Mesothelial cell of epicardium (in vitro differentiated cells): ENCODE measurements at places on chromosomes 16 and 17.

DNA sequence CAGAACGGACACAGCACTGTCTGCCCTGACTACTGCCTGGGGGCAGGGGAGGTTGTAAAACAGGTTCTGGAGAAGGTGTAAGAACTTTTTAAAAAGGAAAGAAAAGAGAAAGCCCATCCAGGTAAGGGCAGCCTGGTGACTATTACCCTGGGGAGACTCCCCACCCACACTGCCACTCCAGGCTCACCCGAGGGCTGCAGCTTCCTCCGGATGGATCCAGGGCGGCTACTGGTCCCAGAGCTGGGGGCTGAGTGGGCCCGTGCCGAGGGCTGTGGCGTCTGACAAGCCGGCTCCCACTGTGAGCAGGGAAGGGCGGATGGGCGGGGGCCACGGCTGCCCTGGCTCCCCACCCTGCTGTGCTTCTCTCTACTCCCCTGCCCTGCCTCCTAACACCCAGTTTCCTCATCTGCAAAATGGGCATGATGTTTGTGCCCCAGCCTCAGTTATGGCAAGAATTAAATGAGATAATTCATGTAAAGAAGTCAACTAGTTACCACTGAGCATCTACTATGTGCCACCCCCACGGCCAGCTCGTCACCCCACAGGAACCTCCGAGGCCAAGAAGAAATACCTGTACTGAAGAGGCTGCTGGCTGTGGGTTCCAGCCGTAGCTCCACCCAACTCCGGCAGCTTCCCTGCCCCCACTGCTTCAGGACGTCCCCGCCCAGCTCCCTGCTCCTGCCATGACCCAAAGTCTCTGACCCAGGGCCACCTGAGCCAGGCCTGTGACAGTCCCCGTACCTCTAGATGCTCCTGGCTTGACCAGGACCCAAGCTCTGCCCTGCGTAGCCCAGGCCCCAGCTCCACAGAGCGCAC lies 24.2 kb downstream of the KATNB1 start:
- DNase-seq: peak; percentile 62

- DNase-seq: no peak
Observed at GRCh38 chr16:23996258-23996955, 160.6 kb downstream of the PRKCB start.

DNA sequence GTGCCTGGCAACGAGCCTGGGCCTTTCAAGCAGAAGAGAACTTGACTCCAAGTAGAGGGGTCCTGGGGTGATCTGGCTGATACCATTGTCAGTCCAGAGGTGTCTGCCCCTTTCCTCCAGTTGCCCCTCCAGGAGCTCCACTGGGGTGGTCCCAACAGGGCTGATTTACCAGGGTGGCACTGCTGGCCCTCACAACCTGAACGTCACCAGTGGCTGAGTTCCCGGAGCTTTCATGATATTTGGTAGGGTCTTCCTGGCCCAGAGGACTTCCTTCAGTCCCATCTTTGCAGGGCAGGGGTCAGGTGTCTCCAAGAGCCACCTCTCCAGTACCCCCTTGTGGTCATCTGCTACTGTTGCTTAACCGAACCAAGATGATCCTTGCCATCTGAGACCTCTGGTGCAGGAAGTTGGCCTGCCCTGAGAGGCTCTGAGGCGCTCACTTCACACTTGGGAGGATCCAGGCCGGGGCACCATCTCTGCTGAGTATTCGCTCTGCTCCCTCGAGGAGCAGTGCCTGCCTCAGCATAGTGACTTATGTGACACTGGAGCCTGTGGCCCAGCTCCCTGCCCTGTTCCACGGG lies 3.5 kb downstream of the LIMD2 start:
- no peak for DNase-seq

GRCh38 chr17:64773386-64773835 lies 111.3 kb upstream of the SMURF2 start:
- DNase-seq: no peak

- DNase-seq: no peak
Observed at GRCh38 chr16:23871924-23872323, 36.1 kb downstream of the PRKCB start.

DNA sequence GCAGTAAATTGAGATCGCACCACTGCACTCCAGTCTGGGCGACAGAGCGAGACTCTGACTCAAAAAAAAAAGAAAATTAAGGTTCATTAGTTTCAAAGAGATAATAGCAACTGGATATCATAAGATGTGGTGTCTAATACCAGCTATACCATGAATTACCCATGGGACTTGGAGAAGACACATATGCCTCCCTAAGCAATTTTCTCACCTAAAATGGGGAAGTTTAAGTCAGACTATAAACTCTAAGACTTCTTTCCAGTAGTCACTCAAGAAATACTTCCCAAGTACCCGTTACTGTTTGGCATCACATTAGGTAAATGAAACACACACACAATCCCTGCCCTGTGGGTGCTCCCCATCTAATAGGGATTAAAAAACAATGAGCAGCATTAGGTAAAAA lies 22.6 kb downstream of the SMURF2 start:
- DNase-seq: no peak

- DNase-seq: peak; percentile 42
Observed at GRCh38 chr17:48100591-48101011, 677 bp downstream of the CBX1 start.

GRCh38 chr16:85289760-85290625 lies 177.7 kb upstream of the CIBAR2 start:
- DNase-seq: no peak

- no peak for DNase-seq
Observed at GRCh38 chr16:79607587-79607986, 7.0 kb upstream of the MAF start.

GRCh38 chr17:18921912-18922451 lies 30.0 kb upstream of the SLC5A10 start:
- no peak for DNase-seq

DNA sequence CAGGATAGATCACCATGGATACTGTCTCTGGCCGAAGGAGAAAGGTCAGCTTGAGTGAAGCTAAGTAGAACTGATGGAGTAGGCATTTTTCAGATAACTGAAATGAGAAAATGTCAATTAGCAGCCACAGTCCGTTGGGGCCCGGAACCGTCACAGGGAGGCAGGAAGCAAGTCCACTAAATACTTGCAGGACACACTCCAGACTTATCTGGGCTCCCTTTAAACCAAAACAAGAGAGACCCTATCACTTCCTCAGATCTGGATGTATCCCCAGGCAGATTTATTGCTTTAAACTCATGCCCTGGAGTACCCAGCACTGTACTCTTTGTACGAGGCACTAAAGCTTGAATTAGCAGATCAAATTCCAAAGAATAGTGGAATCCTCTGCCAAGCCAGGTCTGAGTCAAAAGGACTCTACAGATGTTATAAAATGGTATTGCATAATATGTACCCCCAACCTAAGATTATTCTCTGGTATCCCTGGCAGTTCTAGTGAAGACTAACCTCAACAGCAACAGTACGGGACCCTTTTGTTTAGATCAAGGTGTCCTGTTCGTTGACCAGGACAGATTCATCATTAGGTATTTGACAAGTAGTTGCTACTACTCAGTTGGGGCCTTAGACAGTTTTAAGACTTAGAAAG lies 8.1 kb downstream of the ZP2 start:
- DNase-seq: no peak

GRCh38 chr17:82241183-82241925 lies 12.5 kb downstream of the SLC16A3 start:
- no peak for DNase-seq

DNA sequence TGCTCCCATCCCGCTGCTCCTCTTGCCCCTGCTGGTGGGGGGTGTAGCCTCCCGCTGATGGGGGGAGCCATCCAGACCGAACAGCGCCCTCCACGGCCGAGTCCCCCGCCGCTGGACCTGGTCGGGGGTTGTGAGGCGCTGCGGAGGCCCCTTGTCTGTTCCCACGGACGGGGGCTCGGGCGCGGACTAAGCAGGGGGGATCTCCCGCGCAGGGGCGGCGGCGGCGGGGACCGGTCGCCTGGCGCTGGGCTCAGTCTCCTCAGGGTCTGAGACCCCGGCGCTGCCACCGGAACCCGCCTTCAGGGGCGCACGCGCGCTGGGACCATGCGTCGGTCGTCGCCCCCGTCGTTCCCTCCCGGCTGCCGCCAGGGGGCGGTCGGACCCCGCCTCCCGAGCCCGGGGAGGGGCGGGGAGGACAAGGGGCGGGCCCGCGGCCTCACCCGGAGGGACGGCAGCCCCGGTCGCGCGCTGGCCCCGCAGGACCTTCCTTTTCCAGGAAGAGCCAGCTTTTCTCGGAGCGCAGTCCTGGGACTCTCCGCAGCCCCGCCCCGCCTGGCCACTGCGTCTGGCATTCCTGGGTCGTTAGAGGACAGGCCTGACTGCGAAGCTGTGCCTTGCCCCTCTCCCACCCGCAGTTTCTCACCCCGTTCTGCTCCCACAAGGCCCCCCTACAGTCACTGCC lies 6.3 kb upstream of the IL32 start:
- DNase-seq: peak; percentile 94

- DNase-seq: no peak
Observed at GRCh38 chr16:81539009-81539758, 94.6 kb downstream of the CMIP start.

- no peak for DNase-seq
Observed at GRCh38 chr16:12504312-12504711, 299.4 kb downstream of the CPPED1 start.

DNA sequence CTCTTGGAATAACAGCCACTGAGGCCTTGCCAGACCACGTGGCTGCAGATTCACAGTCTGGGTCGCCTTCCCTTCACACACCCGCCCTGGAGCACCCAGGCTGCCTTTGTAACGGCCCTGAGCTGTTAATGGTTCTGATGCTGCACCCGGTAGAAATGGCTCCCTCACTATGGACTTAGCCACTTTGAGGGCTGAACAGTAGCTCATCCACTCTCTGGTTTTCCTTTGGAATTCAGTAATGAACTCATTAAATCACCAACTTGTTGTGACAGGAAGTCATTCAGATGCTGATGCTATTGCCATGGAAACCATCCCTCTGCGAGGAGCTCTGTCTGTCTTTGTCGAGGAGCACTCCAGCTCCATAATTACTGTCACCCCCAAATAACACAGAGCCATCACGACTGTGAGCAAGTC lies 59.2 kb downstream of the CDK5R1 start:
- DNase-seq: no peak

DNA sequence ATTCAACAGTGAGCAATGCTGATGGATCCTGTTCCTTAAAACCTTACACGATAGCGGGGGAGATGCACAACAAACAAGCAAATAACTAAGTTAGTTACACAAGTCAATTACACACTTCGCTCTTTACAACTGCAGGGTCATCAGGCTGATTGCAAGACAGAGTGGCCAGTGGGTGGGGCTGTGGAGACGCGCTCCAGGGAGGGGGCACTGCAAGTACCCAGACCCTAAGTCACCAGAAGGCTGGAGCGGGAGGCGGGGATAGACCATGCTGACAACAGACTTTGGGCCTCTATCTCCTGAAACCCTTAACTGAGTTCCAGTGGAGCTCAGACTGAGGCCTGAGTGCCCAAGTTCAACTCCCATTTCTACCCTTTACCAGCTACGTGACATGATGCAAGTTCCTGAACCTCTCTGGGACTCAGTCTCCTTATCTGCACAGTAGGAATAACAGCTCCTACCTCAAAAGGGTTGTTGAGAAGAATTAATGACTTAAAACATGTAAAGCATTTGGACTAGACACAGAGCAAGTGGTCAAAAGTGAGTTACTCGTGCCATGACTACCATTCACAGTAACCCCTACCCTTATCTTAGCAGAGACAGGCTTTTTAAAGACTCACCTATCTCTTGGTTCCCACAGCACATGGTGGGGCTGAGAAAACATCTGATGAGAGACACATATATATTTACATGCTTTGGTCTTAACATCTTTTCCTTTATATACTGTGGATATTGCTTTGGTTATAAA lies 10.4 kb downstream of the CPPED1 start:
- DNase-seq: no peak

GRCh38 chr16:15973421-15973820 lies 24.0 kb downstream of the ABCC1 start:
- DNase-seq: no peak

- no peak for DNase-seq
Observed at GRCh38 chr16:4617880-4618279, 3.2 kb upstream of the UBALD1 start.

DNA sequence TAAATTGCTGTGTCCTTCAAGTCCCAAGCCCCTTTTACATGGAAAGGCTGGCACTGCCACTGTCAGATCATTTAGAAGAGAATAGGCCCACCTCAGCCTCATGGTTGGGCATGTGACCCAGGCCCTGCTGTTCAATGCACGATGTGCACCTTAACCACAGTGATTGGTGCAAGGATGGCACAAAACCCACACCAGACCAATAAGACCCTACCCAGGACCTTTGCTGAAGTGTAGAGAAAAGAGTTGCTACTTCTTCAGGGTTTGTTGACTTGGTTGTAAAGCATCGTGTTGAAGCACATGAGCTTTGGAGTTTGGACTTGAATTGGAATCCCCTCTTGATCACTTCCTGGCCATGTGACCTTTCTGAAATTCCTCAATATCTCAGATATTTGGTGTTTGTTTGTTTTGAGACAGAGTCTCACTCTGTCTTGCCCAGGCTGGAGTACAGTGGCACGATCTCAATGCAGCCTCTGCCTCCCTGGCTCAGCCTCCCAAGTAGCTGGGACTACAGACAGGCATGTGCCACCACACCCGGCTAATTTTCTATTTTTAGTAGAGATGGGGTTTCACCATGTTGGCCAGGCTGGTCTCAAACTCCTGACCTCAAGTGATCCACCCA lies 24.8 kb downstream of the DNAJA2 start:
- no peak for DNase-seq

- no peak for DNase-seq
Observed at GRCh38 chr17:51442088-51442865, 181.9 kb downstream of the UTP18 start.

- DNase-seq: no peak
Observed at GRCh38 chr16:68146585-68146984, 61.4 kb downstream of the NFATC3 start.

DNA sequence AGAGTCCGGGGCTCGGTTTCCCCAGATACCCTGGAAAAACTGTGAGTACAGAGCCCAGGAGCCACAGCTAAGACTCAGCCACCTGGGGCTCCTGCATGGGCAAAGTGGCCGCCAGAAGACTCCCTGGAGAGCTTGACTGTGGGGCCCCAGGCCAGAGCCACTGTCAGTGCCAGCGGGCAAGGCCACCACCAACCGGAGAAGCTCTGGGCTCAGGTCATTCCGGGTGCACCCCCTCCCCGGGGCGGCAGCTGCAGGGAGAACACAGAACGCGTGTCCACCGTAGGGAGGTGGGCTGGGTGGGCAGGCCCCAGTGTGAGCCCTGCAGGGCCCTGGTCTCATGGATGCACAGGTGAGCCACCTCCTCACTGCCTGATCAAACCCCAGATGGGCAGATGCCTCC lies 22.3 kb upstream of the RBFOX3 start:
- DNase-seq: no peak

- no peak for DNase-seq
Observed at GRCh38 chr16:78577630-78578029, 478.2 kb downstream of the WWOX start.

- no peak for DNase-seq
Observed at GRCh38 chr16:31267332-31268032, 7.7 kb downstream of the ITGAM start.

- peak; percentile 78 for DNase-seq
Observed at GRCh38 chr16:2500918-2501750, 12.6 kb upstream of the ATP6V0C start.

DNA sequence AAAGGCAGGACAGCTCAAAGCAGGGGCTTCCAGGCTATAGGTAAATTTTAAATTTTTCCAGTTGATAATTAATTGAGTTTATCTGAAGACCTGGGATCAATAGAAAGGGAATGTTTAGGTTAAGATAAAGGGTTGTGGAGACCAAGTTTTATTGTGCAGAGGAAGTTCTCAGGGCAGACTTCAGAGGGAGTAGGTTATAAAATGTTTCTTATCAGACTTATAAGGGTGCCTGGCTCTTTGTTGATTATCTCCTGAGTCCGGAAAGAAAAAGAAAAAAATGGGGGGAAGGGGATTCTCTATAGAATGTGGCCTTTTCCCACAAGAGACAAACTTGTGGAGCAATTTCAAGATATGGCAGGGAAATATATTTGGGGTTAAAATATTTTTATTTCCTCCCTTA lies 15.9 kb downstream of the SLC46A1 start:
- DNase-seq: no peak
